SW 1271 (cell line): ENCODE measurements at places on chromosomes 1 and 21.

- no peak for DNase-seq
Observed at GRCh38 chr1:65495137-65495536, 74.7 kb downstream of the LEPR start.

- no peak for DNase-seq
Observed at GRCh38 chr1:17235135-17235885, 13.6 kb upstream of the PADI3 start.

DNA sequence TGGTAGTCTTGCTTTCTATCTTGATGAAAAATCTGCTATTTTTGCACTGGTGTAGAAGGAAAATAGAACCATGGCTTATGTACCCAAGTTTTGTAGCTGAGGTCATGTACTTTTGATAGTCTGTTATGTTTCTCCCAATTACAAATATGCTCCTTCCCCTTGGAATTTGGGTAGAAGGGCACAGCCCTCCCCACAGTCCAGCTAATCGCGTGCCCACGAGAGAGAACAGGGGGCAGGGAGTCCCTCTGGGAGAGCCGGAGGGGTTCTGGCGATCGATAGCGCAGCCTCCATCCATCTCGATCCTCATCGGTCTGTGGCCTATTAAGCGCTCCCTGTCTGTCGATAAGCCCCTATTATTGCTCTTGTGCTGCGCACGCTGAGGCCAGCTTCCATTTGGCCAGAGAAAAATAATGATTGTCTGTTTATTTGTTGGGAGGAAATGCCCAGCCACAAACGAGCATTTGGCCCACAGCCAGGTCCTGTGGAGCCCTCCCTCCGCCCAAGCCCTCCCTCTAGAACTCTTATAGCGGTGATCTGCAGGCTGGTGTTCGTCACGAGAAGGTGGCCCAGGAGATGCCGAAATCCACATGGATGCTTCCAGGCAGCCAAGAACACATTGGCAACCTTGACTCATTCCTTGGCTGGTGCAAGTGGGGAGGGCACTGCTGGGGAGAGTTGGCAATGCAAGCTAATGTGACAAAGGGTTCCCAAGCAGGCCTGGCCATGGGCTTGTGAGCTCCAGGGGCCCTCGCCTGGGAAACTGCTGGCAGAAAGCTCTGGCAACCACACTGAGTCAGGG is 134.7 kb upstream of the TNR start:
- DNase-seq = no peak

GRCh38 chr21:37220433-37220980 is 46.6 kb downstream of the VPS26C start:
- DNase-seq = no peak

DNA sequence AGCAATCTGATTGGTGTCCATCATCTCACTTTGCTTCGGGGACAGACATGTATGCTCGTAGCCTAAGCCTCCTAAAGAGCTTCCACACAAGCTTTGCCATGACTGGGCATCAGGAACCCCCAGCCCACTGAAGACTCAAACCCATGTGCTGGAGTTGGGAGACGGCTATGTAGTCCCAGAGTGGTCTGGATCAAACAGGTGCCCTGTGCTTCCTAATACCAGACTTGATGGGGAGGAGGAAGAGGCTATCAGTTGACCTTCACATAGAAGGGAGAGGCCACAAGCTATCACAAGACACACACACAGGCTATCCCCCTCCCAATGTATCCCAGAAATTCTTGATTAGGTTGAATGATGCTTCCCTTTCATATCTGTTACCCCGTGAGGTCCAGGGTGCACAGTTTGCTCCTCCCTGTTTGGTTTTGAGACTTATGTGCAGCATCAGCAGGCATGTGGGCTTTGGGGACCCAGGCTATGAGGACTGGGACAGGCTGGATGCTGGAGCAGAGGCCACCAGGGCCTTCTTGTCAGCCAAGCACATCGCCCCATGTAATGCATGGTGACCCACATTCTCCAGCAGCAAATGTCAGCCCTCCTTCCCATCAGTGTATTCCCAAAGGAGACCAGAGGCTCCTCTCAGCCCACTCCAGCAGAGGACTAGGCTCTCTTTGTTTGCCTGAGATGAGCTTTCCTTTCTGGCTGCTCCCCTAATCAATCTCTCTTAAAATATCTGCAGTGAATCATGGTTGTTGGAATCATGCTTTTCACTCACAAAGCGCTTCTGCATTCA is 159.8 kb downstream of the GRIK3 start:
- no peak for DNase-seq

DNA sequence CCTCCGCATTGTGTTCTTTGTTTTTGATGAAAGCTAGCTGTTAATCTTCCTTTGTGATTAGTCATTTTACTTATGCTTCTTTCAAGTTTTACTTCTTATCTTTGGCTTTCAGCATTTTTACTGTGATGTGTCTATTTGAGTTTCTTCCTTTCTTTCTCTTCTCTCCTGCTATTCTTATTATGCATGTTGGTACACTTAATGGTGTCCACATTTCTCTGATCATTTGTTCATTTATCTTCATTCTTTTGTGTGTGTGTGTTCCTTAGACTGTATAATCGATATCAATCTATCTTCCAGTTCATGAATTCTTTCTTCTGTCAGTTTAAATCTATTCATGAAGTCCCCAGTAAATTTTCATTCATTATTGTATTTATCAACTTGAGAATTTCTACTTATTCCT is 1650.3 kb downstream of the BRINP3 start:
- no peak for DNase-seq
